ENCODE measurements at places on chromosomes 1 and 21.

- DNase-seq: peak; percentile 34
Measured at GRCh38 chr21:45554477-45555175, 12.4 kb upstream of the SLC19A1 start.

GRCh38 chr1:175737451-175737850 lies 5.9 kb downstream of the TNR start:
- no peak for DNase-seq

DNA sequence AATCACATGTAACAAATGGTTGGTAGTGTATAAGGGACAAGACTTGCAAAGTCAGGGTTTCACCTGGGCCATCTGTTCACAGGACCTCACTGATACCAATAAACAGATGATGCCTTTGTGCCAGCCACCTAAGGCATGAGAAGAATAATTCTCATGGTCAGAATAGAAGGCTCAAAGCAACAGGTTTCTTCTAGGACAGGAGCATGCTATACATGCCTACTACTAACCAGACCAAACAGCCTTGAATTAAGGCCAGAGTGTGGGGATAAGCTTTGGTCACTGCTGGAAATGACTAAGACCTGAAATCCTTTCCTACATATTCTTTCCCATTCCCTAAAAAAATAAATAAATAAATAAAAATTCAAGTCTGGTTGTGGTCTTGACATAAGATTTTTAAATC lies 17.5 kb downstream of the PSMB2 start:
- no peak for DNase-seq

- DNase-seq: peak; percentile 68
Measured at GRCh38 chr1:81151206-81151605, 649.5 kb upstream of the ADGRL2 start.

- no peak for DNase-seq
Measured at GRCh38 chr1:209207126-209207700, 376.3 kb upstream of the CAMK1G start.

- DNase-seq: no peak
Measured at GRCh38 chr21:24276204-24276603, 1331.1 kb downstream of the MRPL39 start.

- no peak for DNase-seq
Measured at GRCh38 chr1:43879414-43879813, 54.2 kb upstream of the ARTN start.

GRCh38 chr1:118136187-118136941 lies 48.7 kb downstream of the SPAG17 start:
- peak; percentile 91 for DNase-seq

- no peak for DNase-seq
Measured at GRCh38 chr1:224959115-224959514, 29.6 kb downstream of the DNAH14 start.

GRCh38 chr1:47326271-47326670 lies 7.3 kb upstream of the CMPK1 start:
- no peak for DNase-seq

DNA sequence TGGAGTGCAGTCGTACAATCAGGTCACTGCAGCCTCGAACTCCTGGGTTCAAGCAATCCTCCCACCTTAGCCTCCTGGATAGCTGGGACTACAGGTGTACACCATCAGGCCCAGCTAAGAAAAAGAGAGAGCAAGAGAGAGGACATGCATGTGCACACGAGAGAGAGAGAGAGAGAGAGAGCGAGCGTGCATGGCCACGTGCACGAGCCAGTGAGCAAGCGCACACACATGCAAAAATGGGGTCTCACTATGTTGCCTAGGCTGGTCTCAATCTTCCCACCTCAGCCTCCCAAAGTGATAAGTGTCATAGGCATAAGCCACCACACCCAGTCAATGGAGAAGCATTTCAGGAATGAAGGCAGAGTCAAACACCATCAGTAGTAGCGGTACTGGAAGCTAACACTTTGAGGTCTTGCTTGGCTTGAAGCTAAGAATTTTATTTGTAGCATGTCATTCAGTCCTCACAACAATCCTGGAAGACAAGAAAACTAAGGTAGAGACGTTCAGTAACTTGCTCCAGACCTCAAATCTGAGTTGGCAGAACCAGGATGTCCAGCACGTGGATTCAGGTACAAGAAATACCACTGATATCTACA lies 14.5 kb downstream of the GNB1 start:
- no peak for DNase-seq

DNA sequence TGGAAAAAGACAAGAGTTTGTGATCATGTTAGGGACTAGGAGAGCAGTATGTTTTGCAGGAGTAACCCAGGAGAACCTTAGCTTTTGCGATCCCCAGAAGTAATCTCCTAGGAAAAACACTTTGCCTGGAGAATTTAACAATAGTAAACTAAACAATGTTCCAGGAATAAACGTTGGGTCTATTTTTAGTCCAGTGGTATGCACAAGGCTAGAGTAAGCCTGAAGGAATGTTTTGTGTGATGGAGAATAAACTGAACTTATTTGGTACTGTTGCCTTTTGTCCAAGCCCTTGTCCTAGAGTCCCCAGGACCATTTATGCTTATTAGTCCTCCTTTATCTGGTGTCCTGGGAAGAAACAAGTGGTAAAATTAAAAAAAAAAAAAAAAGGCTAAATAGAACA lies 28.7 kb upstream of the RGS5 start:
- peak; percentile 37 for DNase-seq

DNA sequence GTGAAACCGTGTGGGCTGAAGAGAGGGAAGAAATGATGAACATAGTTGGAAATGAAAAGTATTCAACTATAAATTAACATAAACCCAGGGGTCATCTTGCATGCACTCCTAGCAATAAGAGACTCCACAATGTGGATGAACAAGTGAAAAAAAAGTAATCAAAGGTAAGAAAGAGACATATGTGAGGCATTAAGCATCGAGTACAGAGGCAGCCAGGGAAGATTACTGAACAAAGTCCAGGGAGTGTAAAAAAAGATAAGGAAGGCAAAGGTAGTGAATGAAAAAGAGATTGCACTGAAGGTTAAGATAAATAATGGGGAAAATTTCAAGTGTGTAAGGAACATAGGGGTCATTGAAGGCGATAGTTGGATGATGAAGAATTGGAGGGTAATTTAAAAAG lies 330.8 kb upstream of the PROX1 start:
- DNase-seq: no peak

DNA sequence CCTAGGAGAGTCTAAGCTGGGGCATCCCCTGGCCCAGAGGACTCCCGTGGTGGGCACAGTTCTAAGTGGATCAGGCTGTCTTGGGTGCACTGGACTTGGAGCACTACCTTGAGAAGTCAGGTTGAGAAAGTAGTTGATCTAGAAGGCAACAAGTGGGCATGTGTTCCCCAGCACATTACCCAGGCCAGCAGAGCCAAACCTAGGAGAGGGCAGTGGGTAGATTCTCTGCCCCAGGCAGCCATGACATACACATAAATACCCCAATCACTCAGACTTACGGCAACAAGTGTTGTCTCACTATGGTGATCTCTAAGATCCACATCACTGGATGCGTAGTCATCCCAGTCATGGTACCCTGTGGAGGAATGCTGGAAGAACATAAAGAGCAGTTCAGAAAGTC lies 1.6 kb upstream of the PMF1 start:
- no peak for DNase-seq

- DNase-seq: no peak
Measured at GRCh38 chr1:47024141-47024801, 802 bp downstream of the CYP4X1 start.

DNA sequence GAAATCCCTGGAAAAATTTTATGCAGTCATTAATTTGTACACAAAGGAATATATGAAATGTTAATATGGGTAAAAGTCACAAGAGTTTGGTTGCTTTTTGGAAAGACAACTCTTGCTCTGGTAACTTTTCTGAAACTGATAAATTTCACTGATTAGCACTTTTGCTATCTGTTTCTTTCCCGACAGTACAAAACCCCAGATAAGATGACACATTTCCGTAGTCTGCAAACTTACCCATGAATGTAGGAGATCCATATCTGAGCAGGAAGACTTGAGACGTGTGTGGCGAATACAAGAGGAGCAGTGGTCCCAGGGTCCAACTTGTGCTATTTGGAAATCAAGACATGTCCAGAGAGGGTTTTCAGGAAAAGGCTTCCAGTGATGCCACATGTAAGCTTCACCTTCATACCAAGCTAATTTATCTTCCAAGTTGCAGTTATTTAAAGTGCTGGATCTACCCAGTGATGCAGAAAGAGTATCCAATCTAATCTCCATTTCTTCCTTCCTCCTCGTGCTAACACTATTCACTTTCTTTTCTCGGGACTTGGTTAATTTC lies 35.9 kb upstream of the SAMSN1 start:
- DNase-seq: no peak

DNA sequence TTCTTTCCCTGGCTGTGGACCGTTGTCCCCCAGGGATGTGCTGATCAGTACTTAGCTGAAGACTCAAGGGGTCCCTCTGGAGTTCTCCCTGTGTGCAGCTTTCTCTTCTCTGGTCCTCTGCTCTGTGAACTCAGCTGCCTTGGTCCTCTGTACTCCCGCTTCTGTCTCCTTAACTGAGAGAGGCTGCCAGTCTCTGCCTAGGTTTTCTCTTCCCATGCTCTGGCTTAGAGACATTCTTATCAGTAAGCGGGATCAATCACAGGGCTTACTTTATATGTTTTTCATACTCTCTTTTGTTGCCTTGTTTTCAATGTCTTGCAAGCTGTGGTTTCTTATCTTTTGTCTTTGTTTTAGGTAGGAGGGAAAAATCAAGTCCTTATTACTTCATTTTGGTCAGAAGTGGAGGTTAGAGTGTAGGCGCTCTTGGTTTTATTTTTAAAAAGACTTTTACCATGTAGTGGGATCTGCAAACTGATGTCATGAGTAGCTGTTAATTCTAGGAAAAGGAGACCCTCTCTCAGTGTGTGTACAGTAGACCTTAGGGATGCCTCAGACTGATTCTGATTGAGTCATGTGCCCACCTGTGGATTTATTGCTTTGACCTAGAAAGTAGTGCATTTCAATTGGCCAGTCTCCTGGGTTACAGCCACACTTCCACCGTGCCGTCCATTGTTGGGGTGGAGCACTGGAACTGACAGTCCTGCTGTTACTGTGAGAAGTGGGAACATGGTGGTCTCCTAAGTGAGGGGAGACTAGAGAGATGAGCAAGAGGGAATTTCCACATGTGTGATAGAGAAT lies 46.6 kb downstream of the TTC3 start:
- no peak for DNase-seq

- no peak for DNase-seq
Measured at GRCh38 chr1:96804648-96805047, 83.1 kb downstream of the PTBP2 start.

DNA sequence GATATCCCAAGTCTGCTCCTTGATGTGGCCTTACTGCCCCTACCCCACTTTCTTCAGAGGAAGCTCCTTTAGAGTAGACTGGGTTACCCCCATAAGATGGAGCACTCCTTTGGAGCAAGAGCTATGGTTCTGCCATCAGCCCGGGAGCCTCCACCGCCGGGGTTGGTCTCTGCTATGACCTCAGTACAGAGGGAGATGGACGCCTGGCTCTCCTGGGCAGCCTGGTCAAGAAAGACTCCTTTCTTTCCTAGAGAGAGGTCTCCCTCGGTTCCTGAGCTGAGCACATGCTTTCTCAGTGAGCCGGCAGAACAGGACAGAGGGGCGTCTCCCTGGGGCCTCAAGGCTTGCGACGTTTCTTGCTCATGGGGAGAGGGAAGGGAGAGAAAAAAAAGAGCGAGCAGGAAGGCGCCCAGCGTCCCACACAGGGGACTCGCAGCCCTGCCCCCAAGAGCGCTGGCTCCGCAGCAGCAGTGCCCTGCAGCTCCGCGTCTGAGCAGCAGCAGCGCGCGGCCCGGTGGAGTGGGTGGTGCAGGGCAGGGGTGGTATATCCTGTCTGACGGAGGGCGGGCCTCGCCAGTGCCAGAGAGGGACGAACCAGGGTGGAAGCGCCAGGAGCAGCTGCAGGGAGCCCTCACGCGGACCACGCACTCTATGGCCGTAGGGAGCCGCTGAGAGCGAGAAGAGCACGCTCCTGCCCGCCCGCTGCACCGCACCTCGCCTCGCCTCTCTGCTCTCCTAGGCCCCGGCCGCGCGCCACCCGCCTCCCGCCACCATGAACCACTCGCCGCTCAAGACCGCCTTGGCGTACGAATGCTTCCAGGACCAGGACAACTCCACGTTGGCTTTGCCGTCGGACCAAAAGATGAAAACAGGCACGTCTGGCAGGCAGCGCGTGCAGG lies at the start of gene PKP1:
PKP1 (plus strand) TSS at position 576 of the 899 bp plus-strand sequence; CDS start at position 773, 197 bp downstream.
- no peak for DNase-seq

- DNase-seq: no peak
Measured at GRCh38 chr1:195831789-195832188, 776.5 kb downstream of the KCNT2 start.

DNA sequence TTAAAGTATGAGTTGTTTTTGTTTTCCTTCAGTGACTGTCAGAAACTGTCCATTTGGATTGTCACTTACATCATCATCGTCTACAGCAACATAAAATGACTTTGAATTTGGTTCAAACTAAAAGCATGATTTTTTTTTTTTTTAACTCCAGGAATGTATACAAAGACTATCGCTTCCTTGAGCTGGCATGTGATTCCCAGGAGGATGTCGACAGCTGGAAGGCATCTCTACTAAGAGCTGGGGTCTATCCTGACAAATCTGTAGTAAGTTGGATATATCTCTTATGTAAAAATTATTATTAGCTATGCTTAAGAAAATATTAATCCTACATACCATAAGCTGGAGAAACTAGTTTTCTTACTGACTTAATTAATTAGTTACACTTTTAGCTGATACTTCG lies 111.9 kb upstream of the C1orf105 start:
- no peak for DNase-seq

- no peak for DNase-seq
Measured at GRCh38 chr1:231930257-231930947, 303.8 kb downstream of the DISC1 start.

DNA sequence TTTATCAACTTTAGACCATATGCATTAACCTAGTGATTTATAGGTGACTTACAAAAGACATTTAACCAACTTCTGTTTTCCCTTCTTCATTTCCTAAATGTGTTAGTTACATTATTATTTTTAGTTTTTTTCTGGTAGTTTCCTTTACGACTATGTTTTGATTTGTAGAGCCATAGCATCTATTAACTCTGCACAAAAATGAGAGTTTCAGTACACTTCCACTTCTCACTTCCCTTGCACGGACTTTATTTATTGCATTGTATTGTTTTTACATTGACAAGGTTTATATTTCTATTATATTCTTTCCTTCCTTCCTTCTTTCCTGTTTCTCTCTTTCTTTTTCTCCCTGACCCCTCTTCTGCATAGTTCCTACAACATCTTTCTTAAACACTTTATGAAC lies 14.7 kb downstream of the PKN2 start:
- DNase-seq: no peak

DNA sequence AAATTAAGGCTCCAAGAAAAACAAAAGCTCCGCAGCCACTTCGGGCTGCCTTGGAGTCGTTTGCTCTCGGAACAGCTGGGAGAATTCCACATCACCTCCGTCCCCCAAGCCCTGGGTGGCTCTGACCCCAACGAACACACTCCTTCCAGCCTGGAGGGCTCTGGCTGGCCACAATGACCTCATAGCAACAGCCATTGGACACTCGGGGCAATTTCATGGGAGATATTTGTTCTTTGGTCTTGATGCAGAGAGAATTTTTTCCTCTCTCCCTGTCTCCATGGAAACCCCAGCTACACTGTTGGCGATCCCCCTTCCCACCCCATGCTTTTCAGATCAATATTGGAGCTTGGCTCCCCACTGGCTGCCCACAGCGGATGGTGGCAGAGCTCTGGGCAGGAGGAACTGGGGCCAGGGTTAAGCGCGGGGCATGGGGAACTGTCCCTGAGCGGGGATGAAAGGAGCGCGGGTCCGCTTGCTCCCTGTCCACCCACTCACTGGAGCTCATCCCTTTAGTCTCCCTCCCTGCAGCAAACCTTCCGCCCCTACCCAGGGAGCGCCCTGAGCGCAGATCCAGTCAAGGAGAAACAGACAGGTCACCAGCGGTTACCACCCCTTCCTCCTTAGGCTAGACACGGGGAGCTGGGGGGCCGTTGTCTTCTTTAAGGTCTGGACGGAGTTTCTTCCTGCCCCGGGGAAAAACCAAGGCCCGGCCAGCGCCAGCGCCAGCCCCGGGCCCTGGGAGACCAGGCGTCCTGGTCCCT lies 1.2 kb downstream of the WNT4 start:
- no peak for DNase-seq

All from fibroblast of skin of left biceps (primary cell).